ENCODE measurements at places on chromosomes 1 and 21.

DNA sequence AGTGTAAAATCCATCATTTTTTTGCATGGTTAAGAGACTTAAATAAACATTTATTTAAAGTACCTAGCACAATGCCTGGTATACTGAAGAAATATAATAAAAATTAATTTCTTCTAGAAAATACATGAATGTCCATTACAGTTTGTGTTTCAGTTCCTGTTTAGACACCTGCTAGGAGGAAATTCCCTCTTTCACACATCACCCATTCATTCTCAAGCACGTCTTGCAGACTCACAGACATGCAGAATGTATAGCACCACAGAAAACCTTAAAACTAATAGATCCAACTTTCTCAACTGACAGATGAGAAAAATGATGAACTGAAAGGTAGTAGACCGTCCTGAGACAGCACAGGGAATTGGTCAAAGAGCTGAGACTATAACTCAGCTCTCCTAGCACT, 172.2 kb upstream of the C8B start:
- DNase-seq = no peak

- DNase-seq = no peak
These were observed 77.0 kb upstream of the MACF1 start for GRCh38 chr1:39127513-39127912.

DNA sequence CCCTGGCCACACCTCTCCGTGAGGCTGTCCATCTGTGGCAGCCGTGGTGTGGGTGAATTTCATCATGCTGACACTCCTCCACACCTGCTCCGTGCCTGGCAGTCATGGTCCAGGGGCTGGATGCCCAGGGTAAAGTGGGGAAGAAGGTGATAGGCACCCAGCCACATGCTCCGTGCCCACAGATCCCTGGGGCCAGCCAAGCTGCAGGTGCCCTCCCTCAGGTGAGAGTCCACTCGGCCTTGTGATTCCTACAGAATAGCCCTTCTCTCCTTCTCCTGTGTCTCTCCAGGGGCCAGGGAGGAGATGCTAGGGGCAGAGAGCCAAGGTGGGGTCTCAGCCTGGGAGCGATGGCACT, 16.8 kb upstream of the POFUT2 start:
- no peak for DNase-seq

DNA sequence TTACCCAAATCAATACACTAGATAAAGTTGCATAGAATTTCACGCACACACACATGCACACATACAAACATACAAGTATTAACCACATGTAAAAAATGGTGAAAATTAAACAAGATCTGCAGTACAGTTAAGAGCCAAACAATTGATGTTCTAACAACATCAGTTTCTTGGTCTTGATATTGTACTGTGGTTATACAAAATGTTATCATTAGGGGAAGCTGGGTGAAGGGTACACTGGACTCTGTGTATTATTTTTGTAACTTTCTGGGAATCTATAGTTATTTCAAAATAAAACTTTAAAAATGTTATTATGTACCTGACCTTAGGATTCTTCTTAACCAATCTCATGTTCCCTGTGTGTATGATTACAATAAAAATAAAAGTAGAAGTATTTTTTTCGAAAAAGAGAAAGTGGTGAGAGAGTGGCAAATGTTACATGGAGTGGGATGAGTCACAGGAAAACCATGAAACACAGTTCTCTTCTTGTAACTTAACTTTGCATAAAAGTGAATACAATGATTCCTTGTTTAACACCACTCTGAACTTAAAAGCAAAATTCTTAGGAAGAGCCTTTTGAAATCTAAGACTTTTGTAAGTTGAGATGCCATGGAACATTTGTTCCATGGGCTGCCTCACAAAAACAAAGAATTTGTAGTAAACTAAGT, 101.6 kb upstream of the RUNX1 start:
- DNase-seq = no peak

- DNase-seq = no peak
These were observed 41.3 kb downstream of the PLPPR4 start for GRCh38 chr1:99305626-99306025.

DNA sequence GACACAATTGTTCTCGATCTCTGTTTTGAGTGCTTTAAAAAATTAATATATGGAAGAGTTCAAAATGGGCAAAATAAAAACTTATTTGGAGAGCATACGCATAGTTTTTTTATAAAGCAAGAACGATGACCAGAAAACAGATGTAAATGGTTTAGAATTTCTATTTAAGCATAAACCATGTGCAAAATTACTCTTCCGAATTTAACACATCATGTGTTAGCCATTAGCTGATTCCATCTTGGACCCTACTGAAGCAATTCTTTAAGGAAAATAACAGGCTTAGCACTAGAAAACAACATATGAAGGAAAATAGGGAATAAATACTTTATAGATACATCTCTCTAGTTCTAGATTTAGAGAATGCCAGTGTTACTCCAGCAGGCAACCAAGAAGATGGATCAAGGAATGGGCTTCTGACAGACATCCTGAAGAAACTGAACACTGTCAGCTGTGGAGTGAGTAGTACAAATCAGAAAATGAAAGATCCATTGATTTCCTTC, 26.7 kb downstream of the CDC7 start:
- DNase-seq = no peak

- DNase-seq = no peak
These were observed 56.4 kb downstream of the EDN2 start for GRCh38 chr1:41427916-41428737.

DNA sequence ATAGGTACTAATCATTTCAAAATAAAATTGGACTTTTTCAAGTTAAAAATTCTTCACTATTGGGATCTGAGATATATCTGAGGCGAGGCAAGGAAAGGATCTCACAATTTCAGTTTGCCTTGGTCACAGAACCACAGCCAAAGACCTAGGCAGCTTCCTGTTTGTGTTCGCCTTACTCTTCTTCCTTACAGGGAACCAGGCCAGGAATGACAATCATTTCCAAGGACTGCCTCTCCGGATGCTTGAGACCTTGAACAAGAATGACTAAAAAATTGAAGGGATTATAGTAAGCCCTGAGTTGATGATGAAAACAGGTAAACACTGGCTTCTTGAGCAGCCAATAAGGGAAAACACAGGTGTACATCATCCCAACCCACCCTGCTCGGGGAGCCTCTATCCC, 35.2 kb upstream of the SERBP1 start:
- DNase-seq = no peak

DNA sequence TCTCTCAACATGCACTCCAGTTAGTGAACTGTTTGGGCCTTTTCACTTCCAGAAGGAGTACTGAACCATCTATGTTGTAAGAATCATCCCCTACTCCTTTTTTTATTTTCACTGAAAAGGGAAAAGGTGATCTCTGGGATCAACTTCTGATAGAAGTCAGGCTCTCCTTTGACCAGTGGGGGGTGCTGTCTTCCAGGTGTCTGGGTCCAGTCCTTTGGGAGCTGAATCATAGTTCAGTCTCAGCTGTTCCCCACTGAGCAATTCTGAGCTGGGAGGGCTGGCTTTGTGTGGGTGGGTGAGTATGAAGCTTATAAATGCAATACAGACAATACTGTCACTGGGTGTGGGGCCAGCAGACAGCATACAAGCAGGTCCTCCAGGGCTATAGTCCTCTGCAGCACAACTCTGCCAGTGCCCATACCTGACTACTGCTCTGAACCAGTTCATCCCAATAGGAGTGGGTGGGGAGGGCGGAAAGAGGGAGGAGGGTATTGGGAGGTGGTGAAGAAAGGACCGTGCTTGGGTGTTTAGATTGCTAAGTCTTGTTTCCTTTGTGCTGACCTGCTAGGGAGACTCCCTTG, 12.5 kb upstream of the SARS1 start:
- peak; percentile 20 for DNase-seq

DNA sequence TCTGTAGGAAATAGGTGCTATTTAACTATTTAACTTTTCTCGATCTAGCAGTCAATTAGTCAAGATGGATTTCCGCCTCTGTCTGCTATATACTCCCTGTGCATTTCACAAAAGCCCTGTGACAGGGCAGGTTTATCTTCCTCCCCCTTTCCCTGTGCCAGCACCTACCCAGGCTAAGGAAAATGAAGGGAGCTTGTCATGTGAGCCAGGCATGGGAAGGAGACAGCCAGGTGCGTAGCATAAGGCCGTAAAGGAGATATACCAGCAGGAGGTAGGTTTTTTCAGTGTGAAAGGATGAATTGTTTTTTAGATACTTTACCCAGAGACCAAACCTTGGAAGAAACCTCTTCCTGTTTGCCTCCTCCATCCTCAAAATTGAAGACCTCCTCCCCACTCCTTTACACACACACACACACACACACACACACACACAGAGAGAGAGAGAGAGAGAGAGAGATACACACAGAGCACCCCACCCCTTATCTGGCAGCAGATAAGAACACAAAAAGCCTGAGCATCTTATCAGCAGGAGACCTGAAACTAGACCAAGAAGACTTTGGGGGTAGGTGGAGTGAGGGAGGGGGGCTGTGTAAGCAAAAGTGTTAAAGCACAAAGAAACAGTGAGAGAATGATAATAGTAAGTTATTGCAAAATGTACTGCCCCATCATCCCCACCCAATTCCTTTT, 12.0 kb upstream of the TARBP1 start:
- DNase-seq = no peak

GRCh38 chr1:177783051-177783450, 186.8 kb downstream of the SEC16B start:
- no peak for DNase-seq

- DNase-seq = no peak
These were observed at the start of gene PRKAA2 for GRCh38 chr1:56644919-56645676. Gene PRKAA2 (plus strand): TSS chr1:56645314. CDS start chr1:56645388, 74 bp downstream.

GRCh38 chr1:14138687-14139086, 438.7 kb downstream of the PRDM2 start:
- DNase-seq = no peak

DNA sequence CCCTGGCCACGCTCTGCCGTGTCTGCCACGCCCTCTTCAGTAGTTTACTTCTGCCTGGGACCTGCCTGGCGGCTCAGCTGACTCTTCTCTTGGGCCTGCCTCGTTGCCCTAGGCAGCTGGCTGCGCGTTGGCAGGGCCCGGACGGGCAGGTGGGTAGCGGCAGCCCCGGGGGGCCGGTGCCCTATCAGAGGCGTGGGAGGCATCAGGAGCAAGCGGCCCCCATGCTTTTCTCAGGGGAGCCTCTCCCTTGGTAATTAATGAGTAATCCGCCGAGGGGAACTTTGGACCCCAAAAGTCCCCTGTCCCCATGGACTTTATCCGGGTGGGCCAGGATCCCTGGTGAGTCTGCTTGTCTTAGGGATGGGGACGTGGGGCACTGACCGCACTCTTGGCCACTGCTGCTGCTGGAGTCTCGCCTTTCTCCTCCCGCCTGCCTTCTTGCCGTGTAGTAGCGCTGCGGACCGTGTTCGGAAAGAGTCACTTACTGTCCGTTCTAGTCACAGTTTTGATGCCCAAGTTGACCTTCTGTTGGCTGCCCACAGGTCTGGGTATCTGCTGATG, 22.7 kb downstream of the SKI start:
- DNase-seq = no peak

DNA sequence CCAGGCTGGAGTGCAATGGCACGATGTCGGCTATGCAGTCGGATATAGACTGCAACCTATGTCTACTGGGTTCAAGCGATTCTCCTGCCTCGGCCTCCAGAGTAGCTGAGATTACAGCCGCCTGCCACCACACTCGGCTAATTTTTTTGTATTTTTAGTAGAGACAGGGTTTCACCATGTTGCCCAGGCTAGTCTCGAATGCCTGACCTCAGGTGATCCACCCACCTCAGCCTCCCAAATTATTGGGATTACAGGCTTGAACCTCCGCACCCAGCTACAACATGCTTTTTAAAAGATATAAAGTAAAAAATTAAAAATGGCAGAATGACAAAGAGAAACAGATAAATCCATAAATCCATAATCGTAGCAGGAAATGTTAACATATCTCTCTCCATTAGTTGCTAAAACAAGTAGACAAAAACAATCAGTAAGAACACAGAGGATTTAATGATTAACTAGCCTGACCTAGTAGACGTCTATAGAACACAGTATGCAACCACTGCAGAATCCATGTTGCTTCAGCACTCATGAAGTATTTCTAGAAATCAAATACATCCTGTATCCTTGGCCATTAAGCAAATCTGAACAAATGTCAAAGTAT, 59.9 kb upstream of the SPOCD1 start:
- DNase-seq = no peak

DNA sequence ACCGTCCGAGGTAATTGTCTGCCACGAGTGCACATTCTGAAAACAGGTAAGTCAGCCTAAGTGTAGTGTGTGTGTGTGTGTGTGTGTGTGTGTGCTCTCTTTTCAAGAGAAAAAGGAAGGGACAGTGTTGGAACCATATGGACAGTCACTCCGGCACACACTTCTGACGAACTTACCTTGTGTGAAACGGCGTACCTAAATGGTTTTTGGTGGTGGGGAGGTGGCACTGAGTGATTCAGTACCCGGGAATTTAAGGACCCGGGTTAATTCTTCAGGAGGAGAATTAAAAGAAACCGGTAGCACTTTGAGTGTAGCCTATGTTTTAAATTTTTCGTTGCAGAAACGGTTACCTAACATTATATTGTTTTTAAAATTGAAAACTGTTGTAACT, 286 bp downstream of the ODR4 start:
- no peak for DNase-seq

- no peak for DNase-seq
These were observed 82.6 kb downstream of the OLFML2B start for GRCh38 chr1:161940866-161941591.
